Fibroblast of pulmonary artery (primary cell): ENCODE measurements at places on chromosomes 1 and 21.
A peak's percentile ranks its signal among the peaks of the same experiment; 100 is the strongest.

DNA sequence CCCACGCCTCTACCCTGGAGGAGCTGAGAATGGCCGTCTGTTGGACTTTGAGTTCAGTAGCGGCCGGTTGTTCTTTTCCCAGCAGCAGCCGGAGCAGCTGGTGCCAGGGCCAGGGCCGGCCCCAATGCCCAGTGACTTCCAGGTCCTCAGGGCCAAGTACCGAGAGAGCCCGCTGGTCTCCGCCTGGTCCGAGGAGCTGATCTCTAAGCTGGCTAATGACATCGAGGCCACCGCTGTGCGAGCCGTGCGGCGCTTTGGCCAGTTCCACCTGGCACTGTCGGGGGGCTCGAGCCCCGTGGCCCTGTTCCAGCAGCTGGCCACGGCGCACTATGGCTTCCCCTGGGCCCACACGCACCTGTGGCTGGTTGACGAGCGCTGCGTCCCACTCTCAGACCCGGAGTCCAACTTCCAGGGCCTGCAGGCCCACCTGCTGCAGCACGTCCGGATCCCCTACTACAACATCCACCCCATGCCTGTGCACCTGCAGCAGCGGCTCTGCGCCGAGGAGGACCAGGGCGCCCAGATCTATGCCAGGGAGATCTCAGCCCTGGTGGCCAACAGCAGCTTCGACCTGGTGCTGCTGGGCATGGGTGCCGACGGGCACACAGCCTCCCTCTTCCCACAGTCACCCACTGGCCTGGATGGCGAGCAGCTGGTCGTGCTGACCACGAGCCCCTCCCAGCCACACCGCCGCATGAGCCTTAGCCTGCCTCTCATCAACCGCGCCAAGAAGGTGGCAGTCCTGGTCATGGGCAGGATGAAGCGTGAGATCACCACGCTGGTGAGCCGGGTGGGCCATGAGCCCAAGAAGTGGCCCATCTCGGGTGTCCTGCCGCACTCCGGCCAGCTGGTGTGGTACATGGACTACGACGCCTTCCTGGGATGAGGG lies 28.5 kb upstream of the SPSB1 start:
- no peak for DNase-seq

DNA sequence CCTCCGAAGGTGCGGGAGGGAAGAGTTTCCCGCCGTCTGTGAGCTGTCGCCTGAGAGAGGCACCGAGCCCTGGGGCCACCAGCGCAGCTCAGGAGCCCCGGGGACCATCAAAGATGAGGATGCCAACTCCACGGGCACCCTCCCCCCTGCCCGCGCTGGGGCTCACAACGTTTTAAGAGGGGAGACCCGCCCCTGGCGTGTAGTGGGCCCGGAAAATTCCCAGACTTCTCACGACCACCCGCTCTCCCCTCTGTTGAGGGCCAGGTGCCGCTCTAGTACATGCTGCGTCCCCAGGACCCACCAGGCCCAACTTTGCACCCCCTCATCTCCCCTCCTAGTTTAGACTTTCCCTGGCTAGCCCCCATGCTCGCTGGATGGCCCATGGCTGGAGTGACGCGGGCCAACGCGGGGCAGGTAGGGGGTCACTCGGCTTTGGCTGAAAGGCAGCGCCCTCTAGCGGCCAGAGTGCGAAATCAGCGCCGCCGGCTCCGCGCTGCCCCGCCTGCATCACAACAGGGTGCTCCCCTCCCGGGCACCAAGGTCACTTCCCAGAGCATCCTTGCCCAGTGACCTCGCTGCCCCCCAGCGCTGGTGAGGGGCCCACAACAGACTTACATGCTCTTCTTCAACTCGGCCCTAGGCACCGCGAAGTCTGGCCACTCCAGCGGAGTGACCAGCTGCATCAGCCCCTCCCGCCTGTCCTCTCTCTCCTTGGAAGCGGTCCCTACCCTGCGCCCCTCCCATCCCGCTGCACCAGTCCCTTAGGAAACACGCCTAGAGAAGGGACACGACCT lies 1.8 kb downstream of the CD160 start:
- DNase-seq, result peak; percentile 46

DNA sequence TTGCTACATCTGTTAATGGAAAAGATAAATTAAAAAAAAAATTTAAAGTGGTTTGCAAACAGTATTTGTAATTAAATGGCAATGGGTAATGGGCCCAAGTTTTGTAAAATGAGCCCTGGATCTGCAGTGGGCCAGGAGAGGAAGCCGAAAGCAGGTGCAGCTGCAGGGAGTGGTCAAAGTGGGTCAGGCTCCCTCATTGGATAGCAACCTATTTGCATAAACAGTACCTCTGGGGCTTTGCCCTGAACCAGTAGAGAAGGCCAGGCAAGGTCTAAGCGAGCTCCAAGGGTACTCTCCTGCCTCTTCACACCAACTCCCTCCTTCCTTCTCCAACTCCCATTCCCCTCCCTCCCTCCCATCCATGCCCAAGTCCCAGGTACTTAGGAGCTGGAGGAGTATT lies 138.9 kb downstream of the HMGB4 start:
- DNase-seq, result no peak

- DNase-seq, result no peak
Observed at GRCh38 chr1:173222149-173223030, 15.3 kb upstream of the TNFSF4 start.
